ENCODE measurements at places on chromosomes 1 and 21.

GRCh38 chr1:69290291-69290690, 277.4 kb upstream of the LRRC7 start:
- no peak for DNase-seq

DNA sequence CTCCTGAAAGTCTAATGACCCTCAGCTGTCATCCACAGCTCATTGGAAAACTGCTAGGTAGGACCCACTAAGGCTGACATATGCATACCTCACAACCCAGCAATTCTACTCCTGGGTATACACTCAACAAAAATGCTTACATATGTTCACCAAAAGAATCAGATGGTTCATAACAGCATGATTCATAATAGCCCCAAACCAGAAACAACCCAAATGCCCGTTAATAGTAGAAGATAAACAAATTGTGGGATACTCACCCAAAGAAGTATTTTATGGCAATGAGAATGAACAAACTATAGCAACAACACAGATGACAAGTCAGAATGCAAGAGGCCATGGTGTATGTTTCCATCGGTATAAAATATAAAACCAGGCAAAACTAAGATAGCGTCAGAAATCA, 124.6 kb downstream of the HLCS start:
- DNase-seq: no peak

GRCh38 chr1:206540044-206540780, 32.9 kb downstream of the RASSF5 start:
- DNase-seq: no peak

DNA sequence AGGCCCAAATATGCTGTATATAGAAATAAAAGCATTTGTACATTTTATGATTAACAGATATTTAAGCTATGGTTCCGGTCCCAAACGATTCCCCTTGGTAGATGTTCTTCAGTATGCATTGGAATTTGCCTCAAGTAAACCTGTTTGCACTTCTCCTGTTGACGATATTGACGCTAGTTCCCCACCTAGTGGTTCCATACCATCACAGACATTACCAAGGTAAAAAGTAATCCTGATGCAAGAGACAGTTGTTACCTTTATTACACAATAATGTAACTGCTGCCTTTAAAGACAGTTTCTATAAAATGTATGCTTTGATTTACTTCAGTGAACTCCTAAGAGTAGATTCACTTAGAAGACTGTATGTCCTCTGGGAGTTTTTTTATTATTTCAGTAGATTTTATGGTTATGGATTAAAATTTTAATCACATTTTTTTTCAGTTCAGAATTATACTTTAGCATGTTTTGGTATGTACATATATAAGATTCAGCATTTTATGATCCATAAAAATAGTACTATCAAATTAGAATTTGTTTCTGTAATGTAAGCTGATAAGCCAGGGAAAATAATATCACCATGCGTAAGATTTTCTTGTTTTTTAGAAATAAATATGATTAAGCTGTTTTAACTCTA, 96.5 kb downstream of the USP25 start:
- DNase-seq: no peak

DNA sequence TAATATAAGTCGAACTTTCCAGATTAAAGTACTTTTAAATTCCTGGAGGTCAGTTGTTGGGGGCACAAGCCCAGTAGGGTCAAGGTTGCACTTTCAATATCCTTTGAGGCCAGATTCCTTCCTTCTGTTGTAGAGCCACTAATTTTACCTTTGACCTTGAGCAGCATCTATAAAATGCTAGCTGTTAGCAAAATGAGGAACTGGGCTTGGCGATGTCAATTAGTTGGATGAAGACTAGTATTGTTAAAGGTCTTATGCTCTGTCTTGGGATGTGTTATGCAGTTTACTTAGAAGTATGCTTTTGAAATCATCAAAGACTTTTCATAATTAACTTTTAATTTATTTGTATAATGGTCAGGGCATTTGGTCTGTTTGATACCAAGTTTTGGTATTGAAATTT, 425.9 kb upstream of the PROX1 start:
- no peak for DNase-seq

- DNase-seq: no peak
Observed at GRCh38 chr1:224718470-224719053, 102.4 kb downstream of the CNIH3 start.
